Non-pigmented ciliary epithelial cell (primary cell): ENCODE measurements at places on chromosomes 6 and 20.

DNA sequence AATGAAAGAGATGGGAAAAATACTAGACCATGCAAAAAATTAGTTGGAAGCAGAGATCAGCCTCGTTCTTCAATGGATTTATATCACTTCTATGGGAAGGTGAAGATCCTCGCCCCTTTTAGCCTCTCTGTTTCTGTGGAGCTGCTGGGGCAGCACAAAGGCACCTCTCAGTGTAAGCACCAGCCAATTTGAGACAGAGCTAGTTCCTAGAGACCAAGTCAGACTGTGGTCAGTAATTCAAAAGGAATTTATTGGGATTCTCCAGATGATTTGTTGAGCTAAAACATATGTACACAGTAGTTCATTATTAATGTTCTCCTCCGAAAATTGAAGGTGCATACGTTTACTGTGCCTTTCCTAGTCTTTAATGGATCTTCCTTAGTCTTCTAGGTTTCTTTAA lies 42.4 kb downstream of the SCGN start:
- no peak for DNase-seq

- no peak for DNase-seq
These were observed 31.4 kb downstream of the SLC35F1 start for GRCh38 chr6:117938311-117938995.

DNA sequence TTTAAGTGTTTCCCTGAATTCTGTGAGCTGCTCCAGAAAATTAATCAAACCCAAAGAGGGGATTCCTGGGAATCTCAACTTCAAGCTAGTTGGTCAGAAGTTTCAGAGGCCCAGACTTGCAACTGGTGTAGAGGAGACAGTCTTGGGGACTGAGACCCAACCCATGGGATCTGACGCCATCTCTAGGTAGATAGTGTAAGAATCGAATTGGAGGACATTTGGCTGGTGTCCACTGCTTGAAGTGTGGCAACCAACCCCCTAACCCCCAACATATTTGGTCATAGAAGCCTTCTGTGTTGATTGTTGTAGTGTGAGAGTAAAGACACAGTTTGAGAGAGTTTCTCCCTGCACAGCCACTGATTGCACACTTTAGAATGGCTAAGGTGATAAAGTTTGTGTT lies 103.5 kb upstream of the CARMIL1 start:
- DNase-seq = no peak

- no peak for DNase-seq
These were observed 1.0 kb downstream of the SIM1 start for GRCh38 chr6:100463630-100464161.

GRCh38 chr6:158409451-158409850 lies 97.2 kb downstream of the TULP4 start:
- no peak for DNase-seq

- DNase-seq = no peak
These were observed 21.9 kb downstream of the ZBTB46 start for GRCh38 chr20:63808964-63809674.

- DNase-seq = no peak
These were observed 15.0 kb downstream of the BPHL start for GRCh38 chr6:3133515-3133914.

DNA sequence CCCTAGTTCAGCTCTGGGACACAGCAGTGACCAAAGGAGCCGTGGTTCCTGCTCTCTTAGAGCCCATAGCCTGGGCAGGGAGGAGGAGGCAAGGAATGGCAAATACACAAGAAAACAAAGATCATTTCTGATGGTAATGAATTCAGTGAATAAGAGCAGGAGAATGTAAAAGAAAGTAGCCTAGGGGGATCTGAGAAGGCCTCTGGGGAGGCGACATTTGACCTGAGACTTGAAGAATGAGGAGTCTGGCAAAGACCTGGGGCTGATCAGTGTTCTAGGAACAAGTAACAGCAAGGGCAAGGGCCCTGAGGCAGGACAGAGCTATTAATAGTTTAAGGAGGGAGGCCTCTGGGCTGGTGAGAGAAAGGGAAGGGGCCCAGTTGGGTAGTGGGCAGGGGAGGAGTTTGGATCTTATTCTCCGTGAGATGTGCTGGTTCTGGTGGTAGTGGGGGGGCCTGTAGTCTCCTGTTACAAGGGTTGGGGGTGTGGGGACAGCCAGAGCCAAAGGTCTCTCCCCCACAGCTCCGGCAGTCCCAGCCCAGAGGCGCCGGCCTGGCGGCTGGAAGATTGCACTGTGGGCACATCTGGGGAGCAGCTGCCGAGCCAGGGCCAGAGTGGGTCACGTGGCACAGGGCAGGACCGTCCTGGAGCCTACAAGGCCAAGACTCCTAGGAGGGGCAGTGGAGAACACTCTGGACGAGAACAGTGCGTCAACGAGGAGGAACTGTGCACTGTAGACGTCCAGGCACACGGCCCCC lies 9.3 kb upstream of the ID1 start:
- DNase-seq = no peak

DNA sequence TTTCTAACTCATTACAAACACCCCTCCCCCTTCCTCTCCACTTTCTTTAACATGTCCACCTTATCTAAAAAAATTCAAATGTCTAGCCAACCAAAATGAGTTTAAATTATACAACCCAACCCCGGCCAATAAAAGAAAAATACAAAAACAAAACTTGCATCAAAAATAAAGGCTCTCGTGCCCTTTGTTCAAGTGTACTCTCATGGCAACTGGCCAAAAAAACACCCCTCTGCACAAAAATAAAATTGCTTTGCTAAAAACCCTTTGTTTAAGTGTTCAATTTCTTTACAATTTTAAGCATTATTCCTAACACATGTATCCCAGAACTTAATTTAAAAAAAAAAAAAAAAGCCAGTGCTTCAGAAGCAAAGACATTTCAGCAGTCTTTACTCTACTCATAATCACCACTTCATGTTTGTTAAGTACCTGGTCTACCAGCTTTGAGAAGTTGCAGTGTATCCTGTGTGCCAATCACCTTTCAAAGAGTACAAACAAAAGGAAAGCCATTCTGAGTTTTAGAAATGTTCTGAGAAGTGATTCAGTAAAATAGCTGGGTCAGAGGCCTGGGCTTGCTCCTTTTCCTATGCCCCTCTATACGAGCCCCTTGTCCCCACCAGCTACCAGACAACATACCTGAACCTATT lies 87.5 kb downstream of the MDN1 start:
- DNase-seq = no peak

GRCh38 chr6:24385536-24386269 lies 17.0 kb upstream of the MRS2 start:
- DNase-seq = no peak

DNA sequence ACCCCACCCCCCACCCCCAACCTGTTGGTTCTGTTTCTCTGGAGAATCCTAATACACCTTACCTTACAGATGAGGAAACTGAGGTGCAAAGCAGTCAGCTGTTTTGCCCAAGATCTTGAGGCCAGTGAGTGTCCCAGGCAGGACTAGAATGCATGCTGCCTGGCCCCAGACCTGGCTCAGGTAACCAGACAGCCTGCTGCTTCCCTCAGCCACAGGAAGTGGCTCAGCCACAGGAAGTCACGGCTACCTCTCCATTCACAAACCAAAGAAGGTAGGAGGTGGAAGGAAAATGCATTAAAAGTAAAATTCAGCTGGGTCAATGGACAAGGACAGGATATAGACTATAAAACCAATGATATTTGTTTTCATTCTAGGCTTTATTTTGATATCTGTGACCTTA lies 517.6 kb downstream of the CD83 start:
- DNase-seq = no peak

- no peak for DNase-seq
These were observed 8.2 kb downstream of the DIDO1 start for GRCh38 chr20:62918147-62918546.

DNA sequence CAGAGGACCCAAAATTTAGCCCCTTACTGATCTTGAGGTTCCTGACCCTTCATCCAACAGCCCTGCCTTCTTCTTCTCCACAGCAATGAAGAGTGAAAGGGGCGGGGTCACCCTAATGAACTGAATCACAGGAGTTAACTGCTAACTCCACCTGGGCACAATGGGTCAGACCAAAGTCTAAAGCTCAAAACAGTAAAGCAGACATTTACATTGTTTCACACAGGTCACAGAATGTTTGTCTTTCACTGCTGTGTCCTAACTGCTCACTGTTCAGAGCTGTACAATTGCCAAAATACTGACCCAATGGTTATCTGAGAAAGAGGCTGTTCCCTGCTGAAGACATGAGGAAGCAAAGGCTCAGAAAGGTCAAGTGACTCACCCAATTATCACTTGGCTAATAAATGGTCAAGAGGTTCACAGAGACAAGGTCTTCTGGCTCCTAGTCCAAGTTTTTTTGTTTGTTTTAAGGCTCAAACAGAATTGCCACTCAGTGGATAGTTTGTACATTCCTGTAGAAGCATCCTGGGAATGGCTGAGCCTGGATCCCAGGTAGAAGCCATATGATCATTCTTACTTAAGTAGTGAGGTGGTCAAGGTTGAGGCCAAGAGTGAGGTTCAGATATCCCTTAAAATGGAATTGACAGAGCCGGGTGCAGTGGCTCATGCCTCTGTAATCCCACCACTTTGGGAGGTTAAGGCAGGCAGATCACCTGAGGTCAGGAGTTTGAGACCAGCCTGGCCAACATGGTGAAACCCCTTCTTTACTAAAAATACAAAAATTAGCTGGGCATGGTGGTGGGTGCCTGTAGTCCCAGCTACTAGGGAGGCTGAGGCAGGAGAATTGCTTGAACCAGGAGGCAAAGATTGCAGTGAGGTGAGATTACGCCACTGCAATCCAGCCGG lies 35.1 kb upstream of the FAM83C start:
- DNase-seq = no peak

DNA sequence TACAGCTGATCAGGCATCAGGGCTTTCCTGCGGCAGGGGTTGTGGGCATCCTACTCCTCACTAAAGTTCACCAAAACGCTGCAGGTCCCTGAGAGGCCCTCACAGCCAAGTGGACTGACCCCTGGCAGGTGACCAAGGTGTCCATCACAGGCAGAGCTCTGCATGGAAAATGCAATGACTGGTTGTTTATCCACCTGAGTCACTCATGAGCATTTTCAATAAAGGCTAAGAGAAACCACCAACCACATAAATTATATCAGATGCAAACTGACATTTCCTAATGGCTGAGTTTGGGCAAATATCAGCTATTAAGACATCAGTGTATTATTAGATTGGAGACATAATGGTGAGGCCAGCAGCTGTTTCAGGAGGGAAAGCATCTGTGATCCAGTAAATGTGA lies 152.7 kb upstream of the SYNDIG1 start:
- no peak for DNase-seq

DNA sequence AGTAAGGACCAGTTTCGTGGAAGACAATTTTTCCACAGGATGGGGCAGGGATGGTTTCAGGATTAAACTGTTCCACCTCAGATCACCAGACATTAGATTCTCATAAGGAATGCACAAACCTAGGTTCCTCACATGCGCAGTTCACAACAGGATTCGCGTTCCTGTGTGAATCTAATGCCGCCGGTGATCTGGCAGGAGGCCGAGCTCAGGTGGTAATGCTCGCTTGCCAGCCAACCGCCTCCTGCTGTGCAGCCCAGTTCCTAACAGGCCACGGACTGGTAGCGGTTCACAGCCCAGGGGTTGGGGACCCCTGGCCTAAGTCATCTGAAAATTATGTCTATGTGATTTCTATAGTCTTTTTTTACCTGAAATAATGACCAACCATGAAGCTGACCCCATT lies 217.5 kb downstream of the TMEM200A start:
- DNase-seq = no peak

DNA sequence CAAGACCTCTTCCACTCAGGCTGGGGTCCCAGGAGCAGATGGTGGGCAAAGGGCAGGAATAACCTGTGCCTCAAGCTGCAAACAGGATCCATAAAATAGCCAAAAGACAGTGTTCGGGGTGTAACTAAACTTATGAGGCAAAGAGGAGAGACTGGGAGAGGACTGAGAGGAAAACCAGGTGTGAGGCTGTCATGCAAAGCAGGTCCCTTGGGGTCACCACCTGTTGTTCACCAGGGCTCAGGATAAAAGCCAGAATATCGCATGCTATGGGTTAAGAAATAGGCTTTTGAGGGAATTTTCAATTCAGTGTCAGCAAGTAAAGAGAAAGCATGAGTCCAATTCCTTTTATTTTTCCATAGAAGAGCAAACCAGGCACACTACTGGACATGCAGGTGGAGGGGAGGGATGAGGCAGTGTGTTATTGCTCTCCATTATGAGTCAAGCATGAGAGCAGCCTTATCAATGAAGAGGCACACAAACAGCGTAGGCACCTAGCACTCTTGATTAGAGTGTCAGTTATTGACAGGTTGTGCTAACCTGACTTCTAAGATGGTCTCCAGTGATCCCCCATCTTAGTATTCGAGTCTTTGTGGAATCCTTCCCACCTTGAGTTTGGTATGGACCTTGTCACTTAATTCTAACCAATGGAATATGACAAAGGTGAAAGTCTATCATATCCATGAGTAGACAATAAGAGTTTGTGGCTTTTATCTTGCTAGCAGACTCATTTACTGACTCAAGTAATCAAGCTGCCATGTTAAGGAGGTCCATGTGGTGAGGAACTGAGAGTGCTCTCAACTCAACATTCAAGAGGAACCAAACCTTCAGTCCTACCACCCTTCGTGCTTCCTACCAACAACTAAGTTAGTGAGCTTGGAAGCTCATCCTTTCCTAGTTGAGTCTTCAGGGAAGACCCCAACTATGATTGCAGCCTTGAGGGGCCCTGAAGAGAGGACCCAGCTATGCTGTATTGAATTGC lies 18.8 kb downstream of the HLA-E start:
- no peak for DNase-seq

- no peak for DNase-seq
These were observed 32.5 kb downstream of the SLC22A2 start for GRCh38 chr6:160226118-160226591.

DNA sequence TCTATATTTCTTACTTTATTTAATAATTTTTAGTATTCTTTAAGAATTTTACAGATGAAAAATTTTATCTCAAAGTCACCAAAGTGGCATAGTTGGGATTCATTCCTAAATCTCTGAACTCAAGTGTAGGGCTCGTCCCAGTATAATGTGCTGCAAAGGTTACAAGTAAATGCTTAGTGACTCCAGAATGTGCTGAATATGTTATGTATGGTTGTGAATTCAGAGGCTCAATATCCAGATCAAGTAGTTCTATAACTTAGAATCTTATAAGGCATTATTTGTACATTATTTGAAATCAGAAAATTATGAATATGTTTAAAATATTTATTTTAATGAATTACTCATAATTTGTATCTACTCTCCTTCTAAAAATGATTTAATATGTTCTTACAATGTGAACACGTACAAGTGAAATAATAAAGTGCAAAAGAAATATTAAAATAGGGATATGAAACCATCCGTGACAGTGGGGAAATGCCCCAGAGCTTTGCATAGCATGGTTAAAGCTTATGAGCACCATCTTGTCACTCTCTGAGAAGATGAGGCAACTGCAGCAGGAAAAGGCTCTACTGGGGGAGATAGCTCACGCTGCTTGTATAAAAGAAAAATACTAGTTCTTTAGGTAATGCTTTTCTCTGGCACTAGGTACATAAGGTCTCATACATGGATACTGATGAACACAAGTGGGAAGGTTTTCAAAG lies 259.0 kb downstream of the FOXC1 start:
- DNase-seq = no peak
